ENCODE measurements at places on chromosomes 2 and 18.

DNA sequence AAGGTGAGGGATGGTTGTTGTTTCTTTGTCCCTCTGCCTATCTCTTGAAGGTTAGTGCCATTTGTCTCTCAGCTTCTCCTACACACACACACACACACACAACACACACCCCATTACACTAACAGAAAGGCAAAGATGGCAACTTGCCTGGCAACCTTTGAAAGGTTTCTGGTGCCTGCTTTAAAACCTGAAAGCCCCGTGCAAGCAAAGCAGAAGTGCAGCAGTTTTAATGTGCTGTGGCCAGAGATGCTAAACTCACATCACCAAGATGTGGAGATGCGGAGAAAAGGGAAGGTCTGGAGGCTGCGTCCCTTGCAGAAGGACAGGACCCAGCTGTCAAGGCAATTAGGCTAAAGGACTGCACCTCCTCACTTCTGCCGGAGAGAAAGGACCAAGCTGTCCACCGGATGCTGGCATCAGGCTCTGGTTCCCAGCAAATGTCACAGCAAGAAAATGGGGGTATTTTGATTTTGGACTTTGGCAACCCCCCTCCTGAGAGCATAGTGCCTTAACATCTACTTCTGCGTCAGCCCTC, 196.4 kb downstream of the ARL4C start:
- DNase-seq, result no peak

- DNase-seq, result no peak
Measured at GRCh38 chr18:50654658-50655550, 95.0 kb downstream of the MAPK4 start.

- DNase-seq, result peak; percentile 84
Measured at GRCh38 chr2:68385220-68385906, 20.3 kb downstream of the PLEK start.

- no peak for DNase-seq
Measured at GRCh38 chr18:70086085-70086484, 119.4 kb downstream of the RTTN start.

DNA sequence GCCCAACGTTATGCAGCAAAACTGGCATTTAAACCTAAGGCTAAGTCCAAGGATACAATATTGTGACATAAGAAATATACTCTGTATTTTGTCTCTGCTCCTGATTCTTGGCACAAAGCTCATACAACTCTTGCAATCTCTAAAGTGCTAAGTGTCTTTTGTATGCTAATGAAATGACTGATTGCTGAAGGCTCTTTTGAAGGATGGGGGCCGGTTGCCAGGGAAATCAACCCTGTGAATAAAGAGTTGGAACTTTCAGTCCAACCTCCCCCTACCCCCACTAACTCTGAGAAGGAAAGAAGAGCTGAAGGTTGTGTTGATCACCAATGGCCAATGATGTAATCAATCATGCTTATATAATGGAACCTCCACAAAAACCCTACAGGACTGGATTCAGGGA, 40.3 kb downstream of the SESTD1 start:
- no peak for DNase-seq

- peak; percentile 94 for DNase-seq
Measured at GRCh38 chr2:171687287-171688128, at the start of gene DYNC1I2. DYNC1I2 (plus strand) TSS chr2:171687469; CDS start chr2:171690156, 2,687 bp downstream.

DNA sequence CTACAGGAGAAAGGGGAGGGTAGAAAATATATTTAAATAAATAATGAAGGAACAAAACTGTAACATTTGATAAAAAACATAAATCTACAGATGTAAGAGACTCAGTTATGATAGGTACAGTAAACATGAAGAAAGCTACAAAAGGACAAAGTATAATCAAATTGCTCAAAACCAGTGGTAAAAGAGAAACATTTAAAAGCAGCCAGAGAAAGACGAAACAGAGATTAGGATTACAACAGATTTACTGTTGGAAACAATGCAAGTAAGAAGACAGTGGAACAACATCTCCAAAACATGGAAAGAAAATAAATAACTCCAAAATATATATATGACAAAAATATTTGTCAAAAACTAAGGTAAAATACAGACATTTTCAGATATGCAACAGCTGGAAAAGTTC, 307.7 kb upstream of the REV1 start:
- DNase-seq, result no peak

DNA sequence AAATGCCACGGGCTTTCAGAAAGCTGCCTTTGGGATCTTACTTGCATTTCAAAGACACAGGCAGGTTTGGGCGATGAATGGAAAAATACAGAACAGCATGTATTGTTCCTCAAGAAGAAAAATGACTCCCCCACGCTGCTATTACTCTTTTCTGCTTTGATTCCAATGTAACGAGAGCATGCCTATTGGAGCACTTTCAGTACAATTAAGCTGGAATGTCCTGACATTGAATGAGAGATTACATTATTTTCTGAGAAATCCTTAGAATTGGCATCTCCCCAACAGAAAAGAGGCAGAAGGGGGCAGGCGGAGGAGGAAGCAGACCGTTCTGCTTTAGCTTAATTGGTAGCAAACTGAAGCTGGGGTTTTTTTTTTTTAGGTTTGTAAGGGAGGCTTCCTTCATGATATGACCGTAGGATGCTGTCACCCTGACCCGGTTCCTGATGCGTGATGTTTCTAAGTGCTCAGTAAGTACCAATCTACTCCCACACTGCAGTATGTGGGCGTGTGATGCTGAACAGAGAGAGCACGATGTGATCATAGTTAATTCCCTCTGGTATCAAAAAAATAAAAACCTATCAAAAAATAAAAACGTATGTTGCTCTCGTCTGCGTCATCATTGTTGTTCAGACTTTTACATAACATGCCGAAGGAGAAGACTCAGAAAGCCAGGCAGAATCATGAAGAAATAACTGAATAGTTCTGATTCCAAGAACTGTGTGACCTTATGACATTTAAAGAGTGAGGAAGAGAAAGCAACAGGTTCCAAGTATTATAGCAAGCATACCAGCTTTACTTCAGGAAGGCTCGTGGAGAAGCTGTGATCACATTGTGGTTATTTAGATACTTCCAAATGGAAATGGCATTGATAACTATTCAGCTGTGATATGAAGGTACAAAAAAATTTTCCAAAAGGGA, 40.5 kb downstream of the LONRF2 start:
- no peak for DNase-seq

DNA sequence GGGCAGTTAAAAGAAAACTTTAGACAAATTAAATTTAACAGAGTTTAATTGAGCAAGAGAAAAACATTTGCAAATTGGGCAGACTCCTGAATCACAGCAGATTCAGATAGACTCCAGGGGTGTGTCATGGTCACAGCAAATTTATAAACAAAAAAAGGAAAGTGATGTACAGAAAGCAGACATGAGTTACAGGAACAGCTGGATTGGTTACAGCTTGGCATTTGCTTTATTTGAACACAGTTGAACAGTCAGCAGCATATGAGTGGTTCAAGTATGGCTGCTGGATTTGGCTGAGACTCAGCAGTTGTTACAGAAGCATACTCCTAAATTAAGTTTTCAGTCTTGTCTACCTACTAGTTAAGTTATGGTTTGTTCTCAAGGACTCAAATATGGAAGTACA, 82.3 kb upstream of the NYAP2 start:
- no peak for DNase-seq

GRCh38 chr2:182266909-182267308, 159.9 kb downstream of the PDE1A start:
- no peak for DNase-seq

DNA sequence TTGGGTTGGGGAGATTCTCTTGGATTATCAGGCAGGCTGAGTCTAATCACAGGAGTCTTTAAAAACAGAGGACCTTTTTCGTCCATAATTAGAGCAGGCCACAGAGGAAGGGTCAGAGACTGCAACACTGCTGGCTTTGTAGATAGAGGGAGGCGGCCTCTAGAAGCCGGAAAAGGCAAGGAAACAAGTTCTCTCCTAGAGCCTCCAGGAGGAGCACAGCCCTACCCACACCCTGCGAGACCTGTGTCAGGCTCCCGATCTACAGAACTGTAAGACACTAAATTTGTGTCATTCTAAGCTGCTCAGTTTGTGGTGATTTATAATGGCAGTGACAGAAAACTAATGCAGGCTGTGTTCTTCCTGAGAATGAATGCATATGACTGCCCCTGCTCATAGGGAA, 15.3 kb downstream of the ID2 start:
- DNase-seq, result no peak

Data from spleen (tissue), 13 donors.